Stimulated activated CD4-positive, alpha-beta T cell treated with anti-CD3 and anti-CD28 coated beads, Interleukin-12 subunit alpha, Interleukin-12 subunit beta, amount 100 ng/mL, for 24 hours (primary cell): ENCODE measurements at places on chromosomes 6 and 20.

DNA sequence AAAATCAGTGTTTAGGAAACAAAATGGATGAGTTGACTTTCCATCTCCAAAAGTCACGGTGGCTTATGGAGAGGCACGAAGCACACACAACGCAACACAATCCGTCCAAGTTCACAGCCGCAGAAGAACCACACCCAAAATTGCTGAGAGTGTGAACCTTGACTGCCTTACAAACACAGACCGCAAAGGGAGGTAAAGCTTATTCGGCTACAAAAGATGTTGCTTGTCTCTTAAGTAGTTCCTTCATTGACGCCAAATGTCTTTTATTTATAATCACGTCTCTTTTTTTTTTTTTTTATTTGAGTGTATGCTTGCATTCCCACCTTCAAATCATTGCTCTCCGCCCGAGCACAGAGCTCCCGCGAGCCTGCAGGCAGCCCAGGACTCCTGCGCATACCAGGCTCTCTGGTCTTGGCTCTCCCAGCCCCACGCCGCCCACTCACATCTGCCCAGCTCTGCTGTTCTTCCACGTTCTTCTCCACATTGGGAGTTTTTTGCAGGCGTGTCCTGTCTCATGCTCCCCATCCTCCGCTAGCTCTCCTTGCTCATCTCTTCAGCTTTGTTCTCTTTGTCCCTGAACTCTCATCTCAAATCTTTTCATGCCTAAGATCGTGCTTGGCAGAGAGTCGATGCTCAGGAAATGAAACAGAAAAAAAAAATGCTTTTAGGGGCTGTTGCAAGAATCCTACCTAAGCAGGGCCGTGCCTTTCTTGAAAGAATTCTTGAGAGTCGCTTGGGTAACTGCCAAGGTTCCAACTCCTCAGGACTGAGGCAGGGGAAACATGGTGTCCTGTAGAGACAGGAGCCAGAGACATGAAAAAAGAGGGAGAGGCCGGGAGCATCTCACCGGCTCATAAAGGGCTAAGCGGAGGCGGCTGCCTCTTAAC, 25.8 kb downstream of the LY86 start:
- no peak for DNase-seq

GRCh38 chr6:111591370-111591900, 14.2 kb downstream of the TRAF3IP2 start:
- no peak for DNase-seq

DNA sequence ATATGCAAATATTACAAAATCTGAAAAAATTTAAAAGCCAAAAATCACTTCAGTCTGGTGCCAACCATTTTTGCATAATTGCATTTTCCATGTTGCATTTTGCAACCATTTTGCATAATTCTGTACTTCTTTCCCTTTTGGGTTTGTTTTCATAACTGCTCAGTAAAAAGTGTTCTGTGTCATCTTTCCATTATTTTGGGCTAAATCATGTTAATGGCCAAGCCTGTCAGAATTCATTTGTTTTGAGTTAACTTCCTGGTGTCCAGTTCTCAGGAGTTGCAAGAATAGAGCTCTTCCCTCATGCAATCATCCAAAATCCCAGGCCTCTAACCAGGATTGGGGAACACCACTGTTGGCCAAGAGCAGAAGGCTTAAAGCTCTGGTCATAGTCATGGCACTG, 133.6 kb downstream of the MTHFD1L start:
- no peak for DNase-seq

- DNase-seq = no peak
Observed at GRCh38 chr6:148538261-148539190, 195.9 kb downstream of the SASH1 start.

- no peak for DNase-seq
Observed at GRCh38 chr6:118939683-118940082, 4.7 kb upstream of the MCM9 start.

DNA sequence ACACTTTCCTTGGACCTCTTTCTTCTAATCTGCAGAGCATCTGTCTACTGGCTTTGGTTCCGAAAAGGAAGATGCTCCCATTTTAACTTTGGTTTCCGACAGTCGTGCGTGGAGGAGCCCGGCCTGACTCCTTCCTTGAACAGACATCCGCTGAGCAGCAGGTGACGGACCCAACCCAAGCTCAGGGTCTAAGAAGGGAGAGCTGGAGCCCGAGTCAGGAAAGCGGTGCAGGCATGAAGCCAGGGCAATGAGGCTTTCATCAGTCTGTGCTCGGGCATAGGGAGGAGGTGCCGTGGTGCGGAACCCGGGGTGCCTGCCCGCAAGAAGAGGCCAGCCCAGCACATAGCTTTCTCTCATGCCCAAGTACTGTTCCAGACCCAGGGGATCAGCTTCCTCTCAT, 109.4 kb downstream of the CDH4 start:
- no peak for DNase-seq

- no peak for DNase-seq
Observed at GRCh38 chr20:48632825-48633619, 194.8 kb downstream of the PREX1 start.

DNA sequence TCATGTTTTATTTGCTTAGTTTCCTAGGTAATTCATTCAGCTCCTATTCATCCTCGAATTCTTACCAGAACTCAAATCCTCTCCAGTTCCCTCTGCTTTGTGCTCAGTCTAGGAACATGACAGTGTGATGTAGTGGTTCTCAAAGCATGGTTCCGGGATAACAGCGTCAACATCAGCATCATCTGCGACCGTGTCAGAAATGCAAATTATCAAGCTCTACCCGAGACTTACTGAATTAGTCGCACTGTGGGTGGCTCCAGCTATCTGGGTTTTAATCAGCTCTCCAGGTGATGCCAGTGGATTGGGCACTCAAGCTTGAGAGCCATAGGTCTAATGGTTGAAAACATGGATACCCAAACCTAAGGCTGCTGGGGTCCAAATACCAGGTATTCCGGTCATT, 7.7 kb upstream of the STK35 start:
- no peak for DNase-seq

GRCh38 chr6:12791371-12791770, 74.8 kb downstream of the PHACTR1 start:
- no peak for DNase-seq

DNA sequence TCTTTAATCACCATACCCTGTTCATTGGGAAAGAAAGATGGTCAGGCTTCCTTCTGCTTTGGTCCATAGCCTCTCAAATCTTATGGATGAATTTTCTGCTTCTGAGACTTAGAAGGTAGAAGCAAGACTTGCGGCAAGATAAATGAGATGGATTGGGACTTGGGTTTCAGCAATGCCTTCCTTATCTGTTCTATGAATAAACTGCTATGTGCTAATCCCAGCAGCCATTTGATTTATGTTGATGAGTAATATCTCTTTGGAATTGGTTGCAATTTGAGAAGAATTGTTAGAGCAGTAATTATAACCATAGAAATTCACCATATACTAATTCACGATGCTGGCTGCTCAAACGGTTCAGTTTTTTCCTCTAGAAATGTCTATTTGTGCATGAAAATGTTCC, 48.3 kb downstream of the TXLNB start:
- DNase-seq = no peak

GRCh38 chr20:63285636-63286615, 7.1 kb upstream of the COL20A1 start:
- no peak for DNase-seq

DNA sequence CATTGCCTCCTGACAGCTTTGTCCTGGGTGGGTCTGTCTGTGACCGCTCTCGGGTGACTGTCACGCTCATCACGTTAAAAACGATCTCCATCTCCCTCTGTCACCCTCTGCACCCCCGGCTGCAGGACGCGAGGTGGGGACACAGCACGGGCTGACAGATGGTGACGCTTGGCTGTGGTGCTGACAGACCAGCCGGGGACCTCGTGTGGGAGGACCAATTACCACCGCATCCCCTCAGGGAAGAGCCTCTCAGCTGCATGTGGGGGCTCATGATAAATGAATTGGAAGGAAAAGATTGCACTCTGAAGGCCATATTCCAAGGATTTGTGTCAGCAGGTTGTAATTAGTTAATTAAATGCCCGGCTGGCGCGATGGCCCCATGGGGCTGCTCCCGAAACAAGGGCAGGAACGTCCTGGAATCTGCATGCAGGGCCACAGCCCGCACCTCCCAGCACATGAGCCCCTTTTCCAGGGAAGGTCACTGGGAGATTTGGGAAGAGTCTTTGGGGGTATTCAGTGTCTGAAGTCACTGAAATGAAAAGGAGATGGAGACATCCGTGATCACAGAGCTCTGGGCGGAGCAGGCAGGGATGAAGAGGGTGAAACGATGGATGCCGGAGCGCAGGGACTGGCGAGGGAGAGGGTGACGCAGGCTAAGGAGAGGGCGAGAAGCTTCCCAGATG, 87.1 kb downstream of the ERMARD start:
- DNase-seq = no peak

GRCh38 chr6:163406366-163406765, 8.2 kb upstream of the QKI start:
- DNase-seq = no peak
